ENCODE measurements at places on chromosomes 4 and X.

DNA sequence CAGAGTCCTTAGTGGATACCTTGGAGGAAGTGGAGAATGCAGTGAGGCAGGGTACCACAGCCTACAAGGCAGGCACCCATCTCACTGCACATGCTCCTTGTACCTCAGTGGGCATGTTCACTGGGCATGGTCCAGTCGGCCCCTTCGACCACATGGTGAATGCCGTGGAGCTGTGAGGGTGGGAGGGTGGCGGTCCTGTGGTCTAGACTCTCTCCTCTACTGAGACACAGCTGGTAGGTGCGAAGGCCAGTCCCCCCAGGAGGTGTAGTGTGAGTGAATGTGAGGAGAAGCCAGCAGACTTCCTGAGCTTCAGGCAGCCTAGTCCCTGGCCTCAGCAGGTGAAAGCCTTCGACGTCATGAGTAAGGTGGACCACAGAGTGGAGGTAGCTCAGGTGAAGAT, 12.2 kb downstream of the XAGE2 start:
- no peak for DNase-seq

- DNase-seq = no peak
Measured at GRCh38 chr4:150094676-150095075, 16.4 kb downstream of the DCLK2 start.

GRCh38 chrX:46298821-46299220, 246.4 kb downstream of the ZNF674 start:
- peak; percentile 77 for DNase-seq

DNA sequence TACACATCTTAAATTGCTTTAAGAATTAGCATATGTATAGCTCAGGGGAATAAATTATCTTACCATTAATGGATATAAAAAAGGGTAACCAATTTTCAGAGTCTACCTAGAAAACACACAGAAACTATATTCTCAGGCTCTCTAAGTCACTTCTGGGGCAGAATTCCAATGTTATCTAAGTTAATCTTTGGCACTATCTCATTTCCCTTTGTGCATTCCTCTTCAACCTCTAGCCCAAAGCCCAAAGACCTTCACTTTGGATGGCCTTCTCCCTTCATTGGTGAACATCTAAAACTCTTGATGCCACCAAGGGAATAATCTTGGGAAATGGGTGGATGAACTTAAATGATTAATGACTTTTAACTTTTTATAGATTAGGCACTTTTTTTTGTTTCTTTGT, 108.3 kb downstream of the APBB2 start:
- DNase-seq = peak; percentile 67

DNA sequence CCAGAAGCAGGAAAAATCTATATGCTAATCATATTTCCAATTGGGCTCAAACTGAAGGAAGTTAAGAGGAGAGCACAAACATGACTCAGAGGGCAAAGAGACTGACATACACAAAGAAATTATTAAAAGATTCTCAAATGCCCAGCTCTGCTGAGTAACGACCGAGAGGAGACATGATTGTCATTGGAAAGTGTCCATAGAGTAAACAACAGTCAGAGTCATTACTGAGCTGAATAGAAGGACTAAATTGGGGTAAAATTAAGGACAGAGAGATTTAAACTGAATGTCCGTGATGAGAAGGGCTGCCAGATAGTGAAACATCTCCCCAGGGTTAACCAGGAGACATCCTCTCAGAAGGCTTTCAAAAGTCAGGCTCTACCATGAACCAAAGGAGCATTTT, 111.2 kb upstream of the GALNT7 start:
- DNase-seq = peak; percentile 26

- DNase-seq = peak; percentile 25
Measured at GRCh38 chrX:10077425-10078188, 79.2 kb upstream of the CLCN4 start.

DNA sequence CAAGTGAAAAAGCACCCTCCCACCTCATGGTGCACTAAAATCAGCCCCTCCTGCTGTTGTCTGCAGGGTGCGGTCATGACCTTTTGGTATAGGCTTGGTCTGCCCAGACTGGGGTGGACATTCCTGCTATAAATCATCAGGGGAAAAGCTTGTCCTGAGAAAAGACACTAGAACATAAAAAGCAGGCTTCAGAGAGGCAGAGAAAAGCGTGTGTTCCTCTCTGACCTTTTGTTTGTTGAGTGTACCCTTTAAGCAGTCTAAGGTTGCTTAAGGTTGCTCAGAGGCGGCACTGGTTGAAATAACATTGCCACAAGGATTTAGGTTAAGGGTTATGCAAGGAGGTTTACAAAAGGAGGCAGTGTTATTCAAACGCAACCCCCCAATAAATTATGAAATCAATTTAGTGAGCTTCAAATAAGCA, 43.5 kb downstream of the CCDC158 start:
- no peak for DNase-seq

- peak; percentile 66 for DNase-seq
Measured at GRCh38 chr4:141132709-141133145, 542 bp downstream of the RNF150 start.

DNA sequence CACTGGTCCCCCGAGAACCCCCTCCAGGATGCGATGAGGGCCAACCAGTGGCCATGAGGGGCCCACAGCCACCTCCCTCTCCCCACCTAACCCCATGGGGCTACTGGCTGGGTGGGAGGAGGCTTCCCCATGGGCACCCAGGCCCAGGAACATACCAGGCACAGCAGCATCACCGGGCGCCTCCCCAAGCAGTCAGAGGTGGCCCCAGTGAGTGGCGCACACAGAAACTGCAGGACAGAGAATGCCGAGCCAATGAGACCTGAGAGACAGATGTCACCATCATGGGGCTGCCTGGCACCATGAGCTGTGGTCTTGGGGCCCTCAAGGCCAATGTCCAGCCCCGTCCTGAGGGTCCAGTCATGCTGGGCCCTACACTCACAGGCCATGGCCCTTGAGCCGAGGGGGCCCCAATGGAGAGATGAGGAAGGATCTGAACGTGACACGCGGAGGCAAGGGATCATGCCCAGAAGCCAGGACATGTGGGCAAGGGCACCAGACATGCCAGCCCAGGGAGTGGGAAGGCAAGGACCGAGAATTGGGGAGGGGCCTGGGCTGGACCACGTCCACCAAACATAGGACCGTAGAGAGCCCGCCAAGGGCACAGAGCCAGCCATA, 30.1 kb downstream of the NOP14 start:
- peak; percentile 16 for DNase-seq

GRCh38 chrX:4762196-4762595, 1048.7 kb upstream of the PRKX start:
- no peak for DNase-seq

DNA sequence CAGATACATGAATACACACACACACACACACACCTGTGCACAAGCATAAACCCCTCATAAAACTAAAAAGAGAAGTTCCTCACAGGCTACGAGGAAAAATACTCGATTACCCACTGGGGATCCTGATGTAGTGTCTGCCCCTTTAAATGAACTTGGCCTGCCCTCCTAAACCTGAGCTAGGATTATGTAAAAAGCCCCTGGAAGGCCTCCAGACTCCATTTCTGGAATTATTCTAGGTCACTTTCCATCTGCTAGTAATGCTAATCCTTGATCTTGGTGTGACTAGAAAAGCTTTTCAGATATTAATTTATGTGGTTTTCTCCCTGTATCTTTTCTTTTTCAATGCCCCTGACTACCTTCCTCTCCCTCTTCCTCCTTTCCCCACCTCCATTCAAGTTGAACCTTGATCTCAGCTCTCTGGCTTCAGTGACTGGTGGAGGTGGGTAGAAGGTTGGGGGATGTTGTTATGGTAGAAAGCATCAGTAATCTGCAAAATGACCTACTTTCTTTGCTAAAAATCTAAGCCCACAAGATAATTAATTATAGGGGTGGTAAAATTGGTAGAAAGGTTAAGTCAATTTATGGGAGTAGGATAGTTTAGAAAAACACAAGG, 25.5 kb upstream of the ZNF330 start:
- no peak for DNase-seq
